ENCODE measurements at places on chromosomes 1 and 21.

- DNase-seq, result no peak
Observed at GRCh38 chr1:219771080-219771479, 157.3 kb downstream of the SLC30A10 start.

GRCh38 chr1:87683196-87683956 is 354.7 kb downstream of the LMO4 start:
- DNase-seq, result no peak

GRCh38 chr1:218305472-218306064 is 20.5 kb downstream of the RRP15 start:
- no peak for DNase-seq

- no peak for DNase-seq
Observed at GRCh38 chr1:180918519-180918918, 5.8 kb downstream of the KIAA1614 start.

GRCh38 chr1:12472798-12473551 is 145.0 kb downstream of the DHRS3 start:
- DNase-seq, result no peak

DNA sequence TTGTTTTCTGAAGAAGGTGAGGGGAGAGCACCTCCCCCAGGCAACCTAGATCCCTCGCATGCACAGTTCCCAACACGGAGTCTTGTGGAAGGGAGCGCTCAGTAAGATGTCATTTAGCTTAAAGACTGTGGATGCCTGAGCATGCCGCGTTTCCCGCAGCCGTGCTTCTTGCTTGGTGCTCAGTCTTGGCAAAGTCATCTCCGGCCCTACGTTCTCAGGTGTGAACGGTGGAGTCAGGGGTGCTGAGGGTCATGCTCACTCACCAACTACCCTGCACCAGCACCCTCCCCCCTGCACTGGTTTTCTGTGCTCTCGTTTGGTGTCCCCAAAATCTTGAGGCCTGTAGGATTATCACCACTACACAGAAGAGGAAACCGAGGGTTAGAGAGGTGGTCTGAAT is 202.1 kb downstream of the RHOU start:
- DNase-seq, result no peak

DNA sequence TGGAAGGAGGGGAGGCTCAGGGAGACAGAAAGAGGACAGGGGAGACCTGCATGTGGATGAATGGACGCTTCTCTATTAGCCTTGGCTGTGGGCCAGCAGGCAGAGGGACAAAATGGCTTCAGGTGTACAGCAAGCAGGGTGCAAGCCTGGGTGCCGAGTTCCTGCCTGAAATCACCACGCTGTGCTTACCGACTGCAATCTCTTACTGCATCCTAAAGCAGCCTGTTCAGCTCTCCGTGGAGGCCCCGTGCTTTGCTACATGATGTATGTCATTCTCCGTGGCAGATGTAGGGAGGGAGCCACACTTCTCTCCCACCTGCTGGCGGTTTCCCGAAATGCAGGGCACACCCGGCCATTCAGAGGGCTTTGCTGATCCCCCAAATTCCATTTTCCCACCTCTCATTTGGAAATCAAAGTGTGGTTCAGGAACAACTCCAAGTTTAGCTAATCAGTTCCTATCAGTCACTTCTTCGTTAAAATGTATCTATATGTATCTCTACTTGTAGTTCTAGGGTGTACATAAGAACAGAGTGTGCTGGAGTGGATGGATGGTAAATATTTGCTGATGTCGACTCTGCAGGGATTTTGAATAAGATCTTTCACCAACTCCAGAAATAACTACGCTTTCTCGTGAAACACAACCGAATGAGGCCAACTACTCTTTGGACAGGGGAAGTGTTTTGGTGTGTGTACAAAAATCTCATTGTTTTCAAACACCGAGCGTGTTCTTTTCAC is 122.3 kb upstream of the BACE2 start:
- DNase-seq, result no peak

- no peak for DNase-seq
Observed at GRCh38 chr1:201180901-201181300, 9.7 kb upstream of the IGFN1 start.

GRCh38 chr1:13771745-13772144 is 71.8 kb downstream of the PRDM2 start:
- no peak for DNase-seq

DNA sequence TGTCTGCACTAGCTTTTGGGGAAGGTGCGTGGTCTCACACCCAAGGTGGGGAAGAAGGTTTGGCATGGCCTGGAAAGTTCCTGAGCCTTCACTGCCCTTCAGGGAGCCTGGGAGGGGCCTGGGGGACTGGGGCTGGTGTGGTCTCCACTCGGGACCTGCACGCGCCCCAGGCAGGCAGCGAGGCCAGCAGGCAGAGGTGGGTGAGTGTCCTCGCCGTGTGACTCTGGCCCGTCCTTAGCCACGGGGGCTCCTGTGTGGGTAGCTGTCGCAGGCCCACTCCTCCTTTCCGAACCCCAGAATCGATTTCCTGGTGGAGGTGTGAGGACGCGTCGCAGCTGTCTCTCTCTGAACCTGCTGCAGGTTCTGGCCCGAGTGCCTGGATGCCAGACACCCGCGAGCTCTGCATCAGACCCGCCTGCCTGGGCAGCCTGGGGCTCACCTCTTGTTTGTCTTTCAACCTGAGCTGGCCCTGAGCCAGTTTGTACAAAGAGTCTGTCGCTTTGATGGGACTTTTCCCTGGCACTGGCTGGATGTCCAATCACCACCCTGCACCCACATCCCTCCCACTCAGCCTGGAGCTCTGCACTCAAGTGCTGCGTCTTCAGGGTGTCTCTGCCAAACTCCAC is 36.0 kb upstream of the SLC19A1 start:
- DNase-seq, result no peak

DNA sequence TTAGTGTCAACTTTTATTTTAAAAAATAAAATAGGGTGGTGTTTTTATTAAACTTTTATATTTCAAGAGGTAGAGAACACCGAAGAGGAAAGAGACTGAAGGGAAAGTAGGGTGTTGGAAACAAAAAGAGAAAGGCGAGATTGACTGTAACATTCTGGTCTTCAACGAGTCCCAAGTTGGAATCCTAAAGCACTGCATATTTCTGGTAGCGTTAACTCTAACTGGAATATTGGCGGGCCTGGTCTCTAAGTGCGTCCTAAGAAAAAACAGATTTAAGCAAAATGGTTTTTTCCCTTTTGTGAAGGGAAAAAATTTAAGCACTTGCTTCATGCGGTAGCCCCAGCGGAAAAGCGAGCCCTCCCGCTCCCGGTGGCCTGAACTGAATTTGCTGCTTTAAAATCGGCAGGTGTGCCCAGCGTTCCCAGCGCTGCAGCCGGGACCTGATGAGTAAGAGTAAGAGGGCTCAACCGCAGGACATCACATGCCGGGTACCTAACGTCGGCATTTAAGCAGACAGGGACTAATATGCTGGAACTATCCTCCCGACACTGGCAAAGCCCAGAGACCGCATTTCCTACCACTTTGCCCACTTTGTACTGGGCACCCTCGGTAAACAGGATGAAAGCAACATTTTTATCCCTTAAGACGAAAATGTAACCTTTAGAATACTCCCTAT is 30.5 kb upstream of the NFIA start:
- DNase-seq, result no peak

DNA sequence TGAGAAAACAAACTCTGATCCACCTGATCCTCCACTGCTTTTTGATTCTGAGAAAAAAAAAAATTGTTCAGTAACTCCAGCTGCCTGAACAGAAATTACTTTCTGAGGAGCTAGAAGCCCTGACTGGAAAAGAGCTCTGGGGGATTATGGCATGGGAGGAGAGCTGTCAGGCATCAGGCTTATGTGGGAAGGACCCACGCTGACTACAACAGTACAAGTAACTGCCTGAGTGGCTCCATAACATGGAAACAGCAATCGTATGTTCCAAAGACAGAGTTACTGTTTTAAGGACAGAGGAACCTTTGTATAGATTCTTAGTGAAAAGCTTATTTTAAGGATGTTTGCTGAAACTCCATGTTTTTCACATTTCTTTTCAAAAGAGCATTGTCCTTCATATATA is 1.2 kb upstream of the ANGPTL7 start:
- DNase-seq, result no peak

DNA sequence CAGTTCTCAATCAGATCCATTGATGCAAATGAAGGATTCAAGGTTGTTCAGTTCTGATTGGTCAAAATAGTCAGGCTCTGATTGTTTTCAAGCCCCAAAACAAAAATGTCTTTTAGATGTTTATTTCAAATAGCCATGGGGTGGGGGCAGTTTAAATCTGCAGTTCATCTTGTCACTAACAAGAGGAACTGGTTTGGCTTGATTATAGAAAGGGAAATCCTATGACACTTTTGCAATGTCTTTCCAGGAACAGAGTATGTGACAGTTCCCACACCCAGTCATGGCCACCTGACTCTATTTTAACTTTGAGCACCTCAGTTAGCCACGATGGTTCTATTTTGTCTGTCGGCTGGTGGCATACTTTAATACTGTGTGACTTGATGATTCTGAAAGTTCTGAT is 1544.1 kb downstream of the PLA2G4A start:
- no peak for DNase-seq

GRCh38 chr1:220516014-220516721 is 11.8 kb upstream of the MARK1 start:
- DNase-seq, result no peak

- no peak for DNase-seq
Observed at GRCh38 chr1:18549906-18550305, 69.2 kb downstream of the KLHDC7A start.

- no peak for DNase-seq
Observed at GRCh38 chr1:207917080-207917479, 6.2 kb upstream of the CD34 start.

GRCh38 chr1:70438529-70438928 is 27.5 kb downstream of the CTH start:
- no peak for DNase-seq

DNA sequence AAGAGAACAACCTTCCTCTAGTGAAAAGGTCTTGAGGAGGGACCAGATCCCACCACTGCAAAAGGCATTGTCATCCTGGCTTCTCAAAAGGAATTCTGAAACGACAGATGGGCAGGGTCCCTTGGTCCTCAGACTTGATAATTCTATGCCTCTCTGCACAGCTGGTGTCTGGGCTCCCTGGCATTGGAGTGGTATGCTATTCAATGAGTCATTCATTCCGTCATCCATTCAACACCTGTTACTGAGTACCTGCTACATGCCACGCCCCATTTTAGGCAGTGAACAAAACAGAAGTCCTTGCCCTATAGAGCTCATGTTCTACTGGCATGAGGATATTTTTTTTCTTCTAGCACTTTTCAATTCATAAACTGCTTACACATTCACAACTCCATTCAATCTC is 45.8 kb upstream of the HMGB4 start:
- DNase-seq, result no peak

DNA sequence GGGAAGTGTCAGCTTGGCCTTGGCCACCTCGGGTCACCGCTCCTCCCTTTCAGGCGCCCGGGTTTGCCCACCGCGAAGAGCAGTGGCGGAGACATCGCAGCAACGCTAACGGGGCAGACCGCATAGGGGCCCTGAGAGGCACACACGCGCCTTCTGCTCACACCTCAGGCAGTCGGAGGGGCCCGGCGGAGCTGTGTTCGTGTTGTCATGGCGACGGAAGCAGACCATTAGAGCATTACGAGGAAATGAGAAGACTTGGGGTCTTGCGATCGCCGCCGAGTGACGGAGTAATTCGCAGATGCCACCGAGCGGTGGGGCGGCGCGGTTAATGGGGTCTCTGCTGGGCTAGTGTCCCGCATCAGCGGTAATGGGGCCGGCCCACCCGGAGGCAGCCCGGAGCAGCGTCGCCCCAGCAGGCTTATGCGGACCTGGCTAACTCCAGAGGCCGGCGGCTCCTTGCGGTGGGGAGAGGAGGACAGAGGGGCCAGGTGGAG is 144.1 kb downstream of the TNR start:
- no peak for DNase-seq

- no peak for DNase-seq
Observed at GRCh38 chr1:234760303-234760723, 150.3 kb upstream of the IRF2BP2 start.

Measured in SIG-M5 (cell line).